ENCODE measurements at places on chromosomes 5 and 9.

- no peak for DNase-seq
Measured at GRCh38 chr9:76366275-76366674, 28.0 kb downstream of the RFK start.

GRCh38 chr9:15139469-15139868 is 167.5 kb downstream of the TTC39B start:
- DNase-seq, result no peak

- no peak for DNase-seq
Measured at GRCh38 chr5:176741561-176742211, 68.7 kb upstream of the UNC5A start.

DNA sequence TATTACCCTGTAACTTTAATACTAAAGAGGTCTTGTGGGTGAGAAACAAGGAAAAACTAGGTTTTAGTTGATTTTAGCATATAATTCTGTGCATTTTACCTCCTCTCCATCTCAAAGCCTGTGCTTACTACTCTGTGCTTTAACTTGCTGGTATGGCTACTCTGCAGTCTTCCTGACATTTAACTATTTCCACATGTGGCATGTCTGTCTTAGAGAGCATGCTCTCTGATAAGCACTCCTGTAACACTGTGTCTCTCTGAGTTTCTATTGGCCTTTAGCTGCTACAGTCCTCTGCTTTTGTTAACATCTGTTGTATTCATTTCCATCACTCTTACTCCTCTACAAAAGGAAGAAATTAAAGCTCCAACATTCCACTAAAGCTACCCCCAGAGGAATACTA is 418.3 kb downstream of the RAB3C start:
- DNase-seq, result no peak

DNA sequence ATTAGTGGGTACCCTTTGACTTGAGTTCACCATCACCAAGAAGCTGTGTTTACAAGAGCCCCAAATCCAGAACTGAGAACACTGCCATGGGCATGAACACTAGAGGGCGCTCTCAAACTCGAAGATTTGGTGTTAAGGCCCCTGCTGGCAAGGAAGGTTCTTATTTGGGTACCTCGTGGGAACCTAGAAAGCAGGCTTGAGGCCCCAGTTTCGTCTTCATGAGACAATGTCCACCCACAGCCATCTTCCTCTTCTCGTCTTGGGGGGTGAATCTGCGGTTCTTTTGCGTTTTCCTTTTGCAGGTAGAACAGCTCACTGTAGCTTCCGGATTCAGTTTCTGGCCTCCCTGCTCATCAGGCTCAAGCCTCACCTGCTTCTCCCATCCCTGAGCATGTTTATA is 184.0 kb downstream of the SEMA5A start:
- DNase-seq, result no peak

DNA sequence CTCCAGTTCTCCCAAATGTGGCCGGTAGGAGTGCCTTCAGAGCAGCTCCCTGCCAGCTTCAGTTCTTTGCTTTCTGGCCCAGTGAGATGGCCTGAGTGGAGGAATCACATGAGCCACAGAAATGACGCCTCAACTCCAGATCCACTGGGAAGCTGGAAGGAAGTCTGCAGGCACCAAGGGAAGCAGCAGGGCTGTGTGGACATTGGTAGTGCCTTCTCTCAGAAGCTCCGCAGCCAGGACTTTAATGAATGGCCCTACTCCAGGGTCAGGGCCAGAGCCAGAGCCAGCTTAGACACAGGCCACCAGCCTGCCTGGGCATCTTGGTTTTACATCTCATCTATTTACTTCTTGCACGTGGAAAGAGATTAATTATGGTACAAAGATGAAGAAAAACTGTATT is 12.0 kb upstream of the PSMB7 start:
- DNase-seq, result no peak

DNA sequence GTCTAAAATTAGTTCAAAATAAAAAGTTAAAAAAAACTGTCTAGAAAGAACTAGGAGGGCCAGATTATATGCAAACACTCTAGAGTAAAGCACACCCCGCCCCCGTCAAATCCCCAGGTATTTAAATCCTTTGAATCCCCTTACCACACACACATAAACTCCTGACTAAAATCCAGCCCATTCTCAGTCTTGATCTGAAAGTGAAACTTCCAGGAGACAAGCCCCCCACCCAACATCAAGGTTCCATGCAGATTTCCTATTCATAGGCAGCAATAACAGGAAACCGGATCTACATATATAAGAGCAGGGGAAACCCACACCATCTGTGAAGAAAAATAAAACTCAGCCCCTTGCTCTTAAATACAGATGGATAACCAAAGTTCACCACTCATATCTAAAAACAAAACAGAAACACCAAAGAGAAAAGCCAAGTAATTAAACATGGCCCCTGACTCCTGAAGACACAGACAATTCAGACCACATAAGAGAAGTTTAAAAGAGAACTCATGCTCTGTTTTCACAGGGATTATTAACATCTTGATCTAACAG is 42.3 kb downstream of the MARCHF3 start:
- no peak for DNase-seq

DNA sequence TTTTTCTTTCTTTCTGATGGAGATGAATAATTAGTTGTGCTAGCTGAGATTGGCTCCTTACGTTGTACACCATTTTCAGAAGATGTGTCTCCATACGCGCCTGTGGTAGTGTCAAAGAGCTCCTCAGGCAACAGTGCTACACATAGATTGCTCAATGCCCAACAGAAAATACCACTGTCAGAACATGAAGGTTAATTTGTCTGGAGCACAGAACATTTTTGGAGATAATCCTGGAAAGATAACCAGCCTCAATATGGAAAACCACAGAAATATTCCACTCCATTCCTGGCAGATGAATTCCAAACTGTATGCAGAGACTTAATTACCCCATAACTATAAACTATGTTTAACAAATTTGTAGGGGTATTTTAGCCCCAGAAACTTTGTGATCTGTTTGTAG is 233.6 kb downstream of the MARCHF11 start:
- no peak for DNase-seq

GRCh38 chr5:50672663-50673062 is 6.2 kb downstream of the PARP8 start:
- DNase-seq, result no peak

DNA sequence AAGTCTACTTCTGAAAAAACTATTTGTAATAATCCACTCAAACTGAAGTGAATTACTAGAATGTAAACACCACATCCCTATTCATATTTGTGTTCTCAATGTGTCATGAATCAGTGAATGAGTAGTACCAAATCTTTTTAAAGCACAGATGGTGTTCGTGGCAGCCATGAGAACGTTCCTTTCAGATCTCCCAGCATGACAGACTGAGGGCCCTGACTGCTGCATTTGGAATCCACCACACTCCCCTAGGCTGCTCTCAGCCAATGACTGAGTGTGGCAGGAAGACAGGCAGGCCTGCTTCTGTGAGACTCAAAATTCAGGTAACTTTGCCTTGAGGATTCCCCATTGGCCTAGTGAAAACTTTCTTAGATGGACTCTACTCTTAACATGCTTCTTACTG is 10.9 kb upstream of the JMY start:
- DNase-seq, result no peak

DNA sequence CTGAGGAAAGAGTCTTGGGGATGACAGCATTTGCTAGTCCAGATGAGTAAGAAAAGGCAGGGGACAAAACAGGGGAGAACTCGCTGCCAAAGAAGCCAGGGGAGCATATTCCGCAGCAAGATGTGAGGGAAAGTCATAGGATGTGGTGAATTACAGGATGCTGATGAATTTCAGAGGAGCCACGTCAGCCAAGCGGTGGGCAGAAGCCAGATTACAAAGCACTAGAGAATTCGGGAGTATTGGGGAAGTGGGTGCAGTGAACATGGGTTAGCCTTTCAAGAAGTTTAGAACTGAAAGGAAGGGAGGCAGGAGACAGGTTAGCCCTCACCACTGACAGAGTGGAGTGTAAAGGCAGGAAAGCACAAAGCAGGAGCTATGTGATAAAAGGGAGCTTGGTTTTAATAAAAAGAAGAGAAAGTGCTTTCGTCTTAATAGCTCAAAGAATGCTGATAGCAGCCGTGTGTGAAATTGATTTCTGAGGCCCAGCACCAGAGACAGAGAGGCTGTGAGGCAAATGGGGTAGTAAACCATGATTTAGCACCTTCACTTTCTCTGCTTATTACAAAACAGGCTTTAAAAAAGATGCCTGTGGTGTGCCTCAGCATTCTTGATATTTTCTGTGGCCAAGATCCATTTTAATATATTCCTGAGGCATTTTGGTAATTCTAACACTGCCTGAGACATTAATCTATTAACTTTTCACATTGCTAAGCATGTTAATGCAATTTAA is 16.9 kb downstream of the ADAMTSL1 start:
- DNase-seq, result no peak

- no peak for DNase-seq
Measured at GRCh38 chr5:14607104-14607503, 25.5 kb downstream of the OTULINL start.

DNA sequence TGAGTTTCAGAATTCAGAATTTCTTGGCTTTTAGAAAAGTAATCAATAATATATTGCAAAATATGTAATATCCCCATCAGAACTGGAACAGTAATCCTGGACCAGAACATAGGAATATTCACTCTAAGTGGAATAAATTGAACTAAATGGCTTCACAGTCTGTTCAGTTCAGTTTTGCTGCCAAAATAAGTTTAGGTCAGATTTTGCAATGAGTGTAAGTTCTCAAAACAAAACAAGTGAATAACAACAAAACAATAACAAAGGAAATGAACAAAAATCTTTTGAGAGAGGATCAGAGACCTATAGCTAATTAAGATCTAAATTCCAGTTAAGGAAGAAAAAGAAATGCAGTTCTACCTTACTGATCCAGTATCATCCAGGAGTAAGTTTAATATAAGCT is 9.3 kb downstream of the PTGER4 start:
- DNase-seq, result no peak

GRCh38 chr9:78609450-78609849 is 312.5 kb downstream of the PSAT1 start:
- DNase-seq, result no peak

GRCh38 chr9:84880835-84881234 is 211.3 kb downstream of the NTRK2 start:
- no peak for DNase-seq

DNA sequence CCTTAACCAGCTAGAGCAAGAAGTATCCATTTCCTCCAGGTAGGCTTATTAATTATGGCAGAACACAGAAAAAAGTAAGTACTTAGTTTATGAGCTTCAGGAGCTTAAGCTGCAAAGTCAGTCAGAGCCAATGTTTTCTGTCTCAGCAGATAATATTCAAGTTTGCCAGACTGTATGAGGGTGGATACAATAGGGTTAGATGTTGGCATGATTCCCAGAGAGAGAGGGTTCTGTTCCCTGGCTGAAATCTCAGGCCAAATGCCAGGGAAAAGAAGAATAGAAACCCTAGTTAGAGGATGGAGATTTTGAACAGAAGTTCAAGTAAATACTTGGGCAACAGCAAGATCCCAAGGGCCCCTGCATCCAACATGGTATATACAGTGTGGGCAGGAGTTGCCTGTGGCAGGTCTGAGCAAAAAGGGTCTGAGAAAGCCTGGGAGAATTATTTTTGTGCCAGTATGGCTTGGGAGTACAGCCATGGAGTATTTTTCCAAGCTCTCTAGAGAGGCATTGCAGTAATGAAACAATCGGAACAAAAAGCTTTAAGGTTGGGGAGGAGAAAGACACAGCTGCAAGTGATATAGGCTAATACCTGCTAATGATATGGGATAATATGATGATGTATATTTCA is 31.0 kb upstream of the ISOC1 start:
- no peak for DNase-seq

- DNase-seq, result no peak
Measured at GRCh38 chr5:154401355-154401754, 44.4 kb upstream of the SAP30L start.

DNA sequence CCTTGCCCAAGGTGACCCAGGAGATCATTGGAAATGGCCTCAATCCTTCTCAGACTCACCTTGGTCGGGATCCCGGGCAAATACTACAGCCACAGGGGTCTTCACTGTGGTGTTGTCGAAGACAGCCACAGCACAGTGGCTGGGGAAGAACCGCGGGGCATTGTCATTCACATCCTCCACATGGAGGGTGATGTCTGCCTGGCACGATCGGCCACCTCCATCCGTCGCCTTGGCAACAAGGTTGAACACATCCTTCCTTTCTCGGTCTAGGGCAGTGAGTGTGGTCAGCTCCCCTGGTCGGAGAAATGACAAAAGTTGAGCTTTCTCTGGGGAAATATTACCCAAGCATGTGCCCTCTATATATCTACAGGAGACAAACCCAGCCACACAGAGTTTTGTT is 56.8 kb downstream of the FAT2 start:
- DNase-seq, result no peak

- DNase-seq, result no peak
Measured at GRCh38 chr9:27129221-27129620, 20.2 kb downstream of the TEK start.

- no peak for DNase-seq
Measured at GRCh38 chr5:121121786-121122185, 657.7 kb downstream of the PRR16 start.

- DNase-seq, result no peak
Measured at GRCh38 chr5:5320062-5320805, 102.2 kb upstream of the ICE1 start.

GRCh38 chr5:172748341-172748843 is 22.6 kb downstream of the DUSP1 start:
- DNase-seq, result no peak

DNA sequence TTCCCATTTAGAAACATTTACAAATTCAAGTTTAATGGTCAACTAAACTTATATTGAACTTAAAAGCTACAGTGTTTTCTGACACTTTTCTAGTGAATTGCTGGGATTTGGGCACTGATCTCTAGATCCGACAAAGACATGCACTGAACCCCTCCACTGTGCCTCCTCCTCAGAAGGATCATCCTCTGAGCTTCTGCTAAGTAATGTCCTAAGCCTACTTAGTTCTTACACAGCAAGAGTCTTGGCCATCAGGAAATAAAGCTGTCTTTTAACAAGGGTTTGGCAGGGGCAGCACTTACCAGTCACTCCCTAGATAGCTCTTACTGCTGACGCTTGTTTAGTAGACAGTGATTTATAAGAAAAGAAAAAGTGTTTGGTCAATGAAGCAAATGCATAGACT is 50.5 kb downstream of the FAM81B start:
- DNase-seq, result no peak

GRCh38 chr5:39340506-39340905 is 23.8 kb downstream of the C9 start:
- DNase-seq, result no peak

GRCh38 chr5:27191786-27192510 is 153.6 kb upstream of the CDH9 start:
- DNase-seq, result no peak

DNA sequence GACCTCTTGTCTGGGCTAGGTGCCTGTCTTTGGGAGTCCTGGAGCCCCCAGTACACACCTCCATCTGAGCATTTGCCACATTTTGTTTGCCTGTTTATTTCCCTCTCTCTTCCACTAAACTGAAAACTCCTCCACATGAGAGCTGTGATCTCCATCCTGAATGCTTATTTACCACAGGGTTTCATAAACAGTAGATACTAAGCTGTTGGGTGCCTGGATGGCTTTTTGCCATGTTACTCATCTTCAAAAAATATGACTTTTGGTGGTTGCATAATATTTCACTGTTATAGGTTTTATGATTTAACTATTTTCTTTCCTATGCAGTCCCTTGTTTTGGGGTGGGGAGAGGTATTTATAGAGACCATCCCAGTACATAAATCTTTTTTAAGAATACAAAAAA is 99.6 kb downstream of the APBA1 start:
- DNase-seq, result no peak

- DNase-seq, result no peak
Measured at GRCh38 chr9:129891569-129891968, 56.3 kb downstream of the USP20 start.

All from cortex of kidney (tissue), 1 donor.